ENCODE measurements at places on chromosomes 16 and 17. TPM values are rescaled to one million over a fixed set of nuclear protein-coding genes. Genes with fewer than 3 reads are reported as not detected.

- no peaks in the 10 kb centered on the region for H3K4me1 ChIP-seq
- H3K27ac ChIP-seq = no peak overlapping the region
- DNase-seq = no peak
- H3K4me3 ChIP-seq = no peak overlapping the region
- H3K27me3 ChIP-seq = peaks cover 79% of the 10 kb centered on the region
Measured at GRCh38 chr17:48757524-48757961, 29.0 kb upstream of the HOXB13 start.

DNA sequence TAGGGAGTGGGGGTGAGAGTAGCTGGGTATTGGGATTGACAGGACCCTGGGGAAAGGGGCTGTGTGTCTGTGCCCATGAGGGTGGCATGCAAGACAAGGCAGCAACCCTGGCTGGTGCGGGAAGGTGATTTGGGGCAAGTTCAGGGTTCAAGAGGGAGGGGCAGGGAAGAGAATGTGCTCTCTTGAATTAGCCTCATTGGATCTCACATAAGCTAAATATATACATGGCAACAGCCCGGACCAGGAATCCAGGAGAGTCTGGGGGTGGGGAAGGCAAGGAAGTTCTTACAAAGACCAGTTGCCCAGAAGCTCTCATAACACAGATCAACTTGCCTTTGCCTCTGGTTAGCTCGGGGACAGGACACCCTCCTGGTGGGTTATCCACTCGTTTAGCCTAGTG, 73.3 kb downstream of the IRX3 start:
- H3K36me3 ChIP-seq = no peaks in the 10 kb centered on the region
- H3K27ac ChIP-seq = no peak overlapping the region
- no peaks in the 10 kb centered on the region for H3K27me3 ChIP-seq
- DNase-seq = no peak
- no peak overlapping the region for H3K4me3 ChIP-seq

- no peaks in the 10 kb centered on the region for H3K27me3 ChIP-seq
- H3K4me3 ChIP-seq = no peak overlapping the region
- no peak for DNase-seq
- peaks cover 75% of the 10 kb centered on the region for H3K36me3 ChIP-seq
- peak overlapping the region; percentile 6 for H3K27ac ChIP-seq
Measured at GRCh38 chr17:28686296-28686695, 24.3 kb downstream of the SUPT6H start.

Gene TBC1D3E
- not detected for total RNA-seq

Data from activated CD8-positive, alpha-beta T cell treated with anti-CD3 and anti-CD28 coated beads, Interleukin-2, amount 10 ng/mL, durations not matched to agents 7 days and 5 days (primary cell).